ENCODE measurements at places on chromosomes 4 and X.

DNA sequence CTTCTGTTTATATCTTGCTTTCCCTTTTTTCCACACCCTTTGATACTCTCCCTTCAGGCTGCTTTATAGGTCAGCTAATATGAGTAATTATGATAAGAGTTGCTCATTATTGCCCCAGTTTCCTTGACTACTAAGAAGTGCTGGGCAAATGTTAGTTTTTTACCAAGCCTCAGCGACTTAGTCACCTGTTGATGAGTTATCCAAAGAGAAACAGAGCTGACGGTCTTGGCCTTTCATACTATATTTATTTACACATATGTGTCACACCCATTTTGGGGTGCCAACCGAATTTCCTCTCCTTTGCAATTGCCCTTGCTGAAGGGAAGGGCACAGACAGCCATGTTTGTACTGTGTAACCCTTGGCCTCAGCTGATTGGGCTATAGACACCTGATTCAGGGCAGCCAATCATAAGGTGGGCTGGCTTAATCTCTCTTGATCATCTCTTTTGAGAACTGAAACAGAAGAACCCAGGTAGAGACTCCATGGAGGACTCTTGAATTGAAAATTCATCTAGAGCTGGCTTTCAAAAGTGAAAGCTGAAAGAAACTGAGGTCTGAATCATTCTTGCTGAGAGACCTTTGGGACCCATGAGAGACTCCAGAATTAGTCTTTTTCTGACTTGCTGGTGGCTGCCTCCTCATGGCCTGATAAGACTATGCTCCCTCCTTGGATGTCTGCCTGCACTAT is 111.7 kb upstream of the RPS6KA3 start:
- DNase-seq: no peak

DNA sequence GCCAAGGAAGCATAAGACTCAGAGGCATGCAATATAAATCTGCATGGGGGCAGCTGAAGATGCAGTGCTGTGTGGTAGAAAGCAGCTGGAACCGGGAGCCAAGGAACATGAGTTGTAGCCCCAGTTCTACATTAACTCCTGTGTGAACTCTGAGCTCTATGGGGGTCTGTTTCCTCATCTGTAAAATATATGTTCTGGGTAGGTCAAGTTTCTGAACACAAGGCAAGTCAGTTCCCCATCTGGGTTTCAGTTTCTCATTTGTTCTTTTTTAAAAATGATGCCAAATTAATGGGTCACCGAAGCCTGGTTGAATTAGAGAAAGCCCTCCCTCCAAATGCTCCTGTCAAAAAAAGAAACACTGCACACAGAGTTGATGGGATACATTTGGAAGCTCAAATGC is 24.0 kb downstream of the UNC5C start:
- no peak for DNase-seq

GRCh38 chr4:108118505-108118904 is 50.2 kb downstream of the LEF1 start:
- no peak for DNase-seq

GRCh38 chrX:10900585-10901289 is 210.4 kb upstream of the HCCS start:
- DNase-seq: no peak

DNA sequence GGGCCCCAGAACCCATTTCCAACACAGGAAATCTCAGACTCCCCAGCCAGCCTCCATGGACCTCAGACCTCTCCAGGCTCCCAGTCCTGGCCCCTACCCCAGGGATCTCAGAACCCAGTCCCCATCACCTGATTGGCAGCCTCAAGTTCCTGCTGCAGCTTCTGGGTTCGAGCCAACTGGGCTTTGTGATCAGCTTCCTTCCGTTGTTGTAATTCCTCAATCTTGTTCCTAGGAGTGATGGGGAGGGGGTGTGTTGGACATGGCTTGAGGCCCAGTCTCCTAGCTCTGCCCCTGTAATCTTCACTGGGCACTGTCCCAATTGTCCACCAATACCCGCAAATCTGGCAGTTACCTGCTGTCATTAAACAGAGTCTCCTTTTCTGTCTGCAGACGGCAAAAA is 12.6 kb downstream of the GRIPAP1 start:
- no peak for DNase-seq

GRCh38 chr4:100742045-100742444 is 224.2 kb upstream of the EMCN start:
- DNase-seq: no peak

- no peak for DNase-seq
Measured at GRCh38 chr4:97752599-97752998, 390.7 kb downstream of the STPG2 start.

GRCh38 chr4:76784237-76784636 is 113.7 kb downstream of the SOWAHB start:
- no peak for DNase-seq

- DNase-seq: no peak
Measured at GRCh38 chr4:188262464-188262863, 123.2 kb downstream of the TRIML1 start.

- no peak for DNase-seq
Measured at GRCh38 chr4:15233626-15234025, 194.2 kb upstream of the C1QTNF7 start.

DNA sequence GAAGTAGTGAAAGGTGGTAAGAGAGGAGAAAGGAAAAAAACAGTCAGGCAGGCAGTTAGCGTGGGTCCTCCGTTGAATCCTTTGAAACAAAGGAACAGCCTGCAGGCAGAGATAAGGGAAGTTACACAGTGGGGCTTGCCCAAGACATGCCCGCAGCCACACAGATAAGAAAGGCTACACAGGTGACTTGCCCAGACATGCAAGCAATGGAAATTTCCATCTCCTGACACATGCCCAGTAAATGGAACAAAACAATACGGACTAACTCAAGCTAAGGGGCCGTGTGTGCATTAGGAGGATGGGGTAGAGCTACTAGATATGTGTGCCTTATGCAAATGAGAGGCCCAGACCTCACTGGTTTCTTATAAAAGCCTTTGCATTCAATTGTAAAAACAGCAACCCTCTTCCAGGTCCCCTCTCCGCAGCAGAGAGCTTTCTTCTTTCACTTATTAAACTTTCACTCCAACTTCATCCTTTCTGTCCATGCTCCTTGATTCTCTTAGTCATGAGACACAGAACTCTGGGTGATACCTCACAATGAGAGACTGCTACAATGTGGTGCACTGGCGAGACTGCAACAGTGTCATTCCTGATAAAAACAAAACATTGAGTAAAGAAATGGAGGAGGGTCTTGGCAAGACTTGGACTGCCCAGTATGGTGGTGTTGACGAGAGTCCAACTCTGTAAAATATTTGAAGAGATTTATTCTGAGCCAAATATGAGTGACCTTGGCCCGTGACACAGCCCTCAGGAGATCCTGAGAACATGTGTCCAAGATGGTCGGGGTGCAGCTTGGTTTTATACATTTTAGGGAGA is 997.4 kb upstream of the PRKX start:
- no peak for DNase-seq

DNA sequence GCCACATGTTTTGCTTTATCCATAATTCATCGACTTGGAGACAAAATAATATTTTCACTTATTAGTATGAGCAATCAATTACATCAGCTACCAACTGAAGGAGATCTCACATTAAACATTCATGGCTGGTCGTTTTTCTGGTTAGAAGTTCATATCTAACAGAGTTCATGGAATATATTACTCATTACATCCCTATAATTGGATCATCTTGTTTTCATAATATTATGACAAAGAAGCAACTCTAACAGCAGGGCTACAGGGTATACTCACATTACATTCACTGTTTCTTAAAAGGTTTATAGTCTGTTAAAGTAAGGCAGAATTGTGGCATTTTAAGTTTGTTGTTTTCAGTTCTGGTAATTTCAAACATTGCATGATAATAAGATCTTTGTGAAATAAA is 33.0 kb downstream of the GSTCD start:
- no peak for DNase-seq

GRCh38 chr4:47863486-47863885 is 25.6 kb upstream of the CORIN start:
- no peak for DNase-seq

DNA sequence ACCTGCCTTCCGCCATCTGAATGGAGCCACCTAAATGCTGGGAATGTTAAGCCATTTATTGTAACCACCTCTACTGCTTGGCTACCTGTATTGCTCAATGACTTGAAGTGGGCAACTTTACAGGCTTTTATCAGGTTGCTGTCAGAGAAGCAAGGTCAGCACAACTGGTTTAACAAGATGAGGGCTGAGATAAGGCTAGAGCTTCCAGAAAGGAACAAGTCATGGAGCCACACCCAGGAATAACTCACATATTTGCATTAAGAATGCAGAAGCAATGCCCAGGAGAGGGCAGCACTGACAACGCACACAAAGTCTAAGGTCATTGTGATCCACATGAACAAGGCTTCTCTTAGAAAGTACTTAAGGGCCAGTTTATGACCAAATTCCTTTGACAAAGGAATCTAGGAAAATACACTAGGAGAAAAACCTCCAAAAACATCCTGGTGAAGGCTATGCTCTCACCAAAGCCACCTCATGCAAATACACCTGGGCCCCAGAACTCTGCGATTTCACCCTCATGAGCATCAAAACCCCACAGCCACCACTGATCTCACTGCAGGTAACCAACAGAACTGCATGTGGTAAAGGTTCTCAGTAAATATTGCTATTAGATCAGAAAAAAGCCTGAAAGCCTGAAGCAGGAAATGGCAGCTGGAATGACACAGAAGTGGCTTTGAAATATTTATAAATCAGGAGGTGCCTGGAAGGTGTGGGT is 15.0 kb upstream of the STS start:
- no peak for DNase-seq

DNA sequence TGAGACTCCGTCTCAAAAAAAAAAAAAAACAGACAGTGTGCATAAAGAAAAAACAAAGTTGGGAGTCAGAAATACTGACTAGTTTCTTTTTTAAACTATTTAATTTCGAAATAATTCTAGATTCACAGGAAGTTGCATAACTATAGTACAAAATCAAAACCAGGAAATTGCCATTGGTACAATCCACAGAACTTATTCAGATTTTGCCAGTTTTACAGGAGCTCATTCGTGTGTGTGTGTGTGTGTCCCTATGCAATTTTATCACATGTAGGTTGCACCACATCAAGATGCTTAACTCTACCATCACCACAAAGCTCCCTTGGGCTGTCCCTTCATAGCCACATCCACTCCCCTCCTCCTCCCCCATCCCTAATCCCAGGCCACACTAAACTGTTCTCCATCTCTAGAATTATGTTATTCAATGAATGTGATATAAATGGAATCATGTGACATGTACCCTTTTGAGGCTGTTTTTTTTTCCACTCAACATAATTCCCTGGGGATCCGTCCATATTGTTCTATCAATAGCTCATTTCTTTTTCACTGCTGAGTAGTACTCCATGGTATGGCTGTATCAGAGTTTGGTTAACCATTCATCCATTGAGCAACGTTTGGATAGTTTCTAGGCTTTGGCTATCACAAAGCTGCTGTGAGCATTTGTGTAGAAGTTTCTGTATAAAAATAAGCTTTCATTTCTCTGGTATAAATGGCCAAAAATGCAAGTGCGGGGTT is 16.3 kb upstream of the DDX3X start:
- DNase-seq: no peak

- DNase-seq: no peak
Measured at GRCh38 chrX:125709074-125709473, 389.4 kb downstream of the TEX13C start.

- no peak for DNase-seq
Measured at GRCh38 chr4:189988877-189989431, 38.1 kb downstream of the FRG2 start.

DNA sequence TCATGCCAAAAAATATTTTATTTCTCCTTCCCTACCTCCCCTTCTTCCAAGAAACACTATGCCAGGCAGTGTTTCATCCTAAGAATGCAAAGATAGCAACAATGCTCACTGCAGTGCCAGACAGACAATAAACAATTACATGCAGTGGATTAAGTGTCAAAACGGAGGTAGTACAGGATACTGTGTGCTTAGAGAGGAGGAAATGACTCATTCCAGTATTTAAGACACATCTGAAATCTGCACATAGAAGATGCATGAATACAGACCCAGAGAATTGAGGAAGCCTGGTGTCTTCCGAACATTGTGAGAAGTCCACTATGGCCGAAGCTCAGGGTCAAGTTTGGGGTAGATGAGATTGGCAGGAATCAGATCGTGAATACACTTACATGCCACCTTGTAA is 326.4 kb downstream of the PPP3CA start:
- no peak for DNase-seq

DNA sequence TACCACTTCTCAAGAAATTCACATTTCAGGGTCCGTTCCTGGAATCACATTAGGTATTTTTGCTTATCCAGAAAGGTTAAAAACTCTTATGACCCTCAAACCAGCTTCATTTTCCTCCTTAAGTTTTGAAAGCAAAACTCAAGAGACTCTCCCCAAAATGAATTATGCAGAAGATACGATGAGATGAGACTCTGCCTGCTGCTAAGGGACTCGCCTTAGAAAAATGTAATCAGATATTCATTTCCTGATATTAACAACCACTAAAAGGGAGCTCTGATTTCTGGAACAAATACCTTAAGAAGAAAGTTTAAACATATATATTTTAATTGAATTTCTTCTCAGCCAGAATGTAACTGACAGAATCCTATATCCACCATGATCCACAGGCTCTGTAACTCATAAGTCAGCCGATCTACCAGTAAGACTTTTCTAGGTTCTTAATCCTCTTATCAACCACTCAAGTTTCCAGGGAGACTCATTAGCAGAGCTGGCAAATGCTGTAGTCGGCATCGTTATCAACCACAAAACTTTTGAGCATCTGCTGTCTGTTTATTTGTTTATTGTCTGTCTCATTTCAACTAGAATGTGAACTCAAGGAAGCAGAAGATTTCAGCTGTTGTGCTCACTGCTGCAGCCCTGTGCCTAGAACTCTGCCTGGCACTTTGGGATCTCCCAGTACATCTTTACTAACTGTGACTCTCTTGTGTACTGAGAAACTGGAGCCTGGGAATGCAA is 112.5 kb downstream of the LDB2 start:
- no peak for DNase-seq

GRCh38 chr4:84944947-84945346 is 21.5 kb downstream of the WDFY3 start:
- DNase-seq: no peak

GRCh38 chr4:18815081-18815778 is 793.7 kb upstream of the LCORL start:
- no peak for DNase-seq

GRCh38 chr4:80049402-80049801 is 23.6 kb downstream of the ANTXR2 start:
- DNase-seq: no peak

All from stimulated activated CD8-positive, alpha-beta memory T cell treated with anti-CD3 and anti-CD28 coated beads, Interleukin-12 subunit alpha, Interleukin-12 subunit beta, amount 100 ng/mL, for 4 hours (primary cell).